ENCODE measurements at places on chromosomes 6 and 20.

GRCh38 chr20:5222919-5223634 lies 93.7 kb downstream of the PROKR2 start:
- H3K4me1 ChIP-seq = no peaks in the 10 kb centered on the region
- DNase-seq = peak; percentile 47
- no peak overlapping the region for H3K4me3 ChIP-seq
- no peaks in the 10 kb centered on the region for H3K27me3 ChIP-seq
- H3K27ac ChIP-seq = no peak overlapping the region
- H3K36me3 ChIP-seq = peaks cover 2% of the 10 kb centered on the region

- no peaks in the 10 kb centered on the region for H3K36me3 ChIP-seq
- H3K27ac ChIP-seq = no peak overlapping the region
- peaks cover 6% of the 10 kb centered on the region for H3K4me1 ChIP-seq
- H3K27me3 ChIP-seq = no peaks in the 10 kb centered on the region
- H3K4me3 ChIP-seq = no peak overlapping the region
Observed at GRCh38 chr20:58637466-58638213, 13.4 kb upstream of the STX16 start.

DNA sequence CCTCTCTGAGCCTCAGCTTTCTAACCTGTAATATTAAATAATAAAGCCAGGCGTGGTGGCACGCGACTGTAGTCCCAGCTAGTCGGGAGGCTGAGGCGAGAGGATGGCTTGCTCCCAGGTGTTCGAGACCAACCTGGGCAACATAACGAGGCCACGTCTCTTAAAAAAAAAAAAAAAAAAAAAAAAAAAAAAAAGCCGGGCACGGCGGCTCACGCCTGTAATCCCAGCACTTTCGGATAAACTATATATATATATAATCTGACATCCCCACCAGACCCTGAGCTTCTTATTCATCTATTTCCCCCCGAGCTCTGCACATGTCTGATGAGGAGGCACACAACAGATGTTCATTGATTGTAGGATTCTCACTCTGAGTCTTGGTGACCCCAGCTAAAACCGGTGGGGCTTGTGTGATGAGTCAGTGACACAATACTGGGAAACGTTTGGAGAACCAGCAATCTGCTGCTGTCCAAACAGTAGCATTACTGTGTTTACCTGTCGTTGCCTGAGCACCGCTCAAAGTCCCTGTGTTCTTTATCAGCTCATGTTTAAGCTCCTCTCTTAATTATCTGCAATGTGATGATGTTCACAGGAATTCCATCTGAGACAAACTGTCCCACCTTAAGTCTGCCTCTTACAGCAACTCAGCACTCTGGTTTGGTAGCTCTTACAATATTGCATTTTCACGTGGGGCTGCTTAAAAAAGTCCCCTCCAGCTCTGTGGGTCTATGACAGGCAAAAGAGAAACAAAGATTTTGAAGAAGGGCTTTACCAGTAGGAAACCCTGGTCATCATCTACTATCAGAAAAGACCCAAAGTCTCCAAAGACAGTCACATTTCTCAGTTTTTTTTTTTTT lies 1.0 kb upstream of the SPATA2 start:
- no peak overlapping the region for H3K27ac ChIP-seq
- H3K27me3 ChIP-seq = no peaks in the 10 kb centered on the region
- no peaks in the 10 kb centered on the region for H3K36me3 ChIP-seq
- DNase-seq = no peak
- peak overlapping the region; percentile 93 for H3K4me3 ChIP-seq
- H3K4me1 ChIP-seq = peaks cover 8% of the 10 kb centered on the region

DNA sequence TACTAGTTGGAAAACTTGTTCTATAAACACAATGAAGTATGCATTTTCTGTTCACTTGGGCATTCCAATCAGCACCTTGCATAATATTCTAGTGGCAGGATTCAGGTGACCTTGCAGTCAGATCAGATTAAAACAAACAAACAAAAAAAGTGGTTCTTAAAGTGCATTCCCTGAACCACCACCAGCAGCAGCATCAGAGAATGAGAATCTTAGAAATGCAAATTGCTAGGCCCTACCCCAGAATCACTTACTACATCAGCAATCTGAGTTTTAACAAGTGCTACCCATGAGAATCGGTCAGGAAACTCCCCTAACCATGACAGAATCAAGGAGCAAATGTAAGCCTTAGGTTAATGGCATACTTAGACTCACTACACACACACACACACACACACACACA lies 41.7 kb downstream of the SNAP25 start:
- H3K27ac ChIP-seq = no peak overlapping the region
- no peak for DNase-seq
- H3K27me3 ChIP-seq = no peaks in the 10 kb centered on the region
- no peaks in the 10 kb centered on the region for H3K4me1 ChIP-seq

DNA sequence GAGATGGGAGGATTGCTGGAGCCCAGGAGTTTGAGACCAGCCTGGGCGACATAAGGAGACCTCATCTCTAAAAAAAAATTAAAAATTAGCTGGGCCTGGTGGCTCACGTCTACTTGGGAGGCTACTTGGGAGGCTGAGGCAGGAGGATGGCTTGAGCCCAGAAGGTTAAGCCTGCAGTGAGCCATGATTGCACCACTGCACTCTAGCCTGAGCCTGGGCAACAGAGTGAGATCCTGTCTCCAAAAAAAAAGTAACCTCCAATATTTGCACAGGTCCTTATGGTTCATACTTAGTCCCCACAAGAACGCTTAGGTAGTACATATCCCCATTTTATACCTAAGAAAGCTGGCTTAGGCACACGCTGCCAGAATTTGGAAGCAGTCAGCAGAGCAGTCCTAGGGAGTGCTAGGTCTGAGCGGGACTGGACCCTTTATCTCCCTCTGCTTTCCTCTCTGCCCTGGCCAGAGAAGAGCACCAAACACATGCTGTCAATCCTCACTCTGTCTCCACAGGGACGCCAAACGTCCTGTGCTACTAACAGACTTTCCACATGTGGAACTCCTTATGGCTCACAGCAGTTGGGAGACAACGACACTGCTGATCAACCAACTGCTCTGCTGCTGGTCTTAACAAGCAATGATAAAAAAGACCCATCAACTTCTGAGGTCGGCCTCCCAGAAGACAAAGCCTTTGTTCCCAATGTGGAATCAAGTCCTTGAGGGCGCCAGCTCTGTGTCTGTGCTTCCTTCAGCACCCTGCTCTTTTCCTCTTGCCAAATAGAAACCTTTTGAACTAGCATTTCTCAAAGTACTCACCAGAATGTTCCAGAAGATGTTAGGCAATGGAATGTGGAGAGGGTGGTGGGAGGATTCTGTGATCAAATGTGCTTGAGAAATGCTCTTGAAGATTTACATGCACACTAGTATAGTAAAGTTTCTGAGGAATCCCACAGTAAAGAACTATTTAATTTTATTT lies 226.3 kb upstream of the DTNBP1 start:
- DNase-seq = no peak
- H3K4me1 ChIP-seq = no peaks in the 10 kb centered on the region
- H3K4me3 ChIP-seq = no peak overlapping the region

DNA sequence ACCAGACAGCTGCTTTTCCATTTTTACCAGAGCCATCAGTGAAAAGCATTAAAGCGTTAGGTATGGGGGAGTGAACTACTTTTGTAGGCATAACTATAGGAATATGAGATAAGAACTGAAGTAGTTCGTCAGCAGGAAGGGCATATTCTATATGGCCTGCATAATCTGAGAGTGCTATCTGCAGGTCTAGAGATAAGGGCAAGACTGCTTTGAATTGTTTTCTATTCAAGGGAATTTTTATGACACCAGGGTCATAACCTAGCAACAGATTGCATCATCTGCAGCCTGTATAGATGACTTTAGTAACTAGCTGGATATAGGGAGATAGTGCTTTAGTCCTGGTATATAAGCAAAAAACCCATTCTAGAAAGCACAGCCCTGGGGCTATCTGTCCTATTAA lies 437.3 kb upstream of the HTR1E start:
- H3K36me3 ChIP-seq = no peaks in the 10 kb centered on the region
- H3K4me1 ChIP-seq = no peaks in the 10 kb centered on the region
- no peaks in the 10 kb centered on the region for H3K27me3 ChIP-seq
- no peak overlapping the region for H3K4me3 ChIP-seq
- no peak overlapping the region for H3K27ac ChIP-seq
- DNase-seq = no peak

- no peak for DNase-seq
- peaks cover 17% of the 10 kb centered on the region for H3K4me1 ChIP-seq
- H3K27ac ChIP-seq = no peak overlapping the region
- no peak overlapping the region for H3K4me3 ChIP-seq
- no peaks in the 10 kb centered on the region for H3K36me3 ChIP-seq
Observed at GRCh38 chr6:16493112-16493511, 254.7 kb downstream of the GMPR start.

- DNase-seq = no peak
- no peaks in the 10 kb centered on the region for H3K36me3 ChIP-seq
- H3K27ac ChIP-seq = no peak overlapping the region
Observed at GRCh38 chr6:18507561-18507960, 120.4 kb downstream of the RNF144B start.

DNA sequence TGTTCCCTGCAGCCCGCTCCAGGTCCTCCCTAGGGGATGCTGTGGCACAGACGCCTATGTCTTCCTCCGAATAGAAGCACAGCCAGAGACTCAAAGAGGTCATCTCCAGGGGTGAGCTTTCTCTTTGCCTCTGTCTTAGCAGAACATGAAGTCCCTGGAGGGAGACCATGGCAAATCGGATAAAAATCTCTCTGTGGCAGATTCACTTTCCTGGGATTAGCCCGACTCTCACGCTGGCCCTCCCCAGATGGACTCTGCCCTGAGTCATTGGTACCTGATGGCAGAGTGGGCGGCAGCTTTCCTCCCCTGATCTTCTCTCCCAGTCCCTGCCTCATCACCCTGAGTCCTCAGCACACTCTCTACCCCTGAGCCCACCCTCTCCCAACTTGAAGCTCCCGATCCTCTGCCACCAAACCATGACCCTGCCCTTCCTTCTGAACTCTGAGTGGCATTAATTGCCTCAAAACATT lies 58.0 kb upstream of the CCDC167 start:
- no peaks in the 10 kb centered on the region for H3K36me3 ChIP-seq
- no peaks in the 10 kb centered on the region for H3K27me3 ChIP-seq
- H3K27ac ChIP-seq = no peak overlapping the region

GRCh38 chr6:8623441-8623840 lies 188.1 kb upstream of the SLC35B3 start:
- H3K27ac ChIP-seq = no peak overlapping the region
- no peak for DNase-seq
- H3K27me3 ChIP-seq = no peaks in the 10 kb centered on the region
- H3K4me1 ChIP-seq = peaks cover 3% of the 10 kb centered on the region
- H3K4me3 ChIP-seq = no peak overlapping the region

DNA sequence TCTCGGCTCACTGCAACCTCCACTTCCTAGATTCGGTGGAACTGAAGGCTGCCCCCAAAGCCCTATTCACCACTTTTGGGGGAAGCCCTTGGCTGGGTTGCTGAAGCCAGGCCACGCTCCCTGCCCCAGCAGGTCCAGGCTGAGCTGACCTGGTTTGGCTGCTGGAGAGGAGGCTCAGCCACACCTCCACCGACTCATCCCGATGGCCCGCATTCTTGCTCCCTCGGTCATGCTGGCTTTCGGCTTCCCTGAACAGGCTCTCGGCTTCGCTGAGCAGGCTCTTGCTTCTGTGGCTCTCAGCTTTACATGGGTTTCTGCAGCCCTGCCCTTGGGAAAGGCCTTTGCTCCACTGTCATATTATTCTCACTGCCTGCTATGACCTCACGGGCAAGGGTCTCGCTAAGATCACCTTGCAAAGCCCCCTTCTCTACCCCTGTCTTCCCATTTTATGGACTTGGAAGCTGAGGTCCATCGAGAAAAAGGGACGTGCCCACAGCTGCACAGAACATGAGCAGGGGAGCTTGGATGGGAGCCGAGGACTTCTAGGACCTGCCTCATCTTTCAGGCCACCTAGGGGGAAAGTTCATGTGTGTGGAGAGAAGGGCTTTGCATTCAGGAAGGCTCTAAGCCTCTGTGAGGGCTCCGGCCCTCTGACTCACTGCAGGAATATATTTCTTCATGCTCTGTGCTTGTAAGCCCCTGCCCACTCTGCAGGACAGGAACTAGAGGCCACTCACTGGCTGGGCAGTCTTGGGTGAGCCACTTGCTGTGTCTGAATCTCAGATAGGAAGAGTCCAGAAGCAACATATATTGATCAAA lies 15.6 kb downstream of the ARHGAP40 start:
- H3K36me3 ChIP-seq = no peaks in the 10 kb centered on the region
- no peaks in the 10 kb centered on the region for H3K27me3 ChIP-seq
- no peaks in the 10 kb centered on the region for H3K4me1 ChIP-seq
- DNase-seq = no peak
- no peak overlapping the region for H3K27ac ChIP-seq
- no peak overlapping the region for H3K4me3 ChIP-seq

- H3K4me3 ChIP-seq = no peak overlapping the region
- H3K36me3 ChIP-seq = no peaks in the 10 kb centered on the region
- DNase-seq = no peak
- no peak overlapping the region for H3K27ac ChIP-seq
- H3K4me1 ChIP-seq = peaks cover 2% of the 10 kb centered on the region
- H3K27me3 ChIP-seq = no peaks in the 10 kb centered on the region
Observed at GRCh38 chr6:162345051-162345511, 382.5 kb downstream of the PRKN start.

GRCh38 chr6:112357791-112358190 lies 10.7 kb downstream of the RFPL4B start:
- H3K4me1 ChIP-seq = no peaks in the 10 kb centered on the region
- H3K4me3 ChIP-seq = no peak overlapping the region
- no peaks in the 10 kb centered on the region for H3K27me3 ChIP-seq
- DNase-seq = no peak
- no peak overlapping the region for H3K27ac ChIP-seq

GRCh38 chr20:41018153-41018552 lies 10.5 kb upstream of the TOP1 start:
- no peaks in the 10 kb centered on the region for H3K27me3 ChIP-seq
- no peak for DNase-seq
- no peak overlapping the region for H3K27ac ChIP-seq

DNA sequence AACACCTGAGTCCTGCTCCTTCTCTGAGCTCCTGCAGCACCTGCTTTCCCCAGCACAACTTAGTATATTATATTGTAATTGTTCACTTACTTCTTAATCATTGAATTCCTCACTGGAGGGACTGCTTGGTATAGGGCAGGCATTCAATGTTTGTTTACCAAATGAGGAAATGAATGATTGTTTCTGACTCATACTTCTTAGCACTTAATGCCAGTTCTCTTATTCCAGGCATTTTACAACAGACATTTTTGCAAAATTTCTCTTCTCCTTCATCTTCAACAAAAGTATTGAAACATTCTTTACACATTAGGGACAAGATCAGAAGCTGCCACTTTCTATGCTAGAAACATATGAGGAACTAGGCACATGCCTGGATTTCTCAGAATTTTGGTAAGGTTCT lies 119.4 kb downstream of the TBX18 start:
- DNase-seq = no peak
- no peaks in the 10 kb centered on the region for H3K4me1 ChIP-seq
- H3K27me3 ChIP-seq = no peaks in the 10 kb centered on the region

GRCh38 chr6:102813489-102814275 lies 1420.2 kb downstream of the GRIK2 start:
- H3K27ac ChIP-seq = no peak overlapping the region
- no peaks in the 10 kb centered on the region for H3K4me1 ChIP-seq
- no peaks in the 10 kb centered on the region for H3K36me3 ChIP-seq
- no peak for DNase-seq

- no peak overlapping the region for H3K4me3 ChIP-seq
- no peak for DNase-seq
- peaks cover 15% of the 10 kb centered on the region for H3K27me3 ChIP-seq
- no peaks in the 10 kb centered on the region for H3K36me3 ChIP-seq
- H3K27ac ChIP-seq = no peak overlapping the region
Observed at GRCh38 chr20:64053841-64054661, 4.6 kb upstream of the SOX18 start.
